ENCODE measurements at places on chromosomes 16 and 17.

DNA sequence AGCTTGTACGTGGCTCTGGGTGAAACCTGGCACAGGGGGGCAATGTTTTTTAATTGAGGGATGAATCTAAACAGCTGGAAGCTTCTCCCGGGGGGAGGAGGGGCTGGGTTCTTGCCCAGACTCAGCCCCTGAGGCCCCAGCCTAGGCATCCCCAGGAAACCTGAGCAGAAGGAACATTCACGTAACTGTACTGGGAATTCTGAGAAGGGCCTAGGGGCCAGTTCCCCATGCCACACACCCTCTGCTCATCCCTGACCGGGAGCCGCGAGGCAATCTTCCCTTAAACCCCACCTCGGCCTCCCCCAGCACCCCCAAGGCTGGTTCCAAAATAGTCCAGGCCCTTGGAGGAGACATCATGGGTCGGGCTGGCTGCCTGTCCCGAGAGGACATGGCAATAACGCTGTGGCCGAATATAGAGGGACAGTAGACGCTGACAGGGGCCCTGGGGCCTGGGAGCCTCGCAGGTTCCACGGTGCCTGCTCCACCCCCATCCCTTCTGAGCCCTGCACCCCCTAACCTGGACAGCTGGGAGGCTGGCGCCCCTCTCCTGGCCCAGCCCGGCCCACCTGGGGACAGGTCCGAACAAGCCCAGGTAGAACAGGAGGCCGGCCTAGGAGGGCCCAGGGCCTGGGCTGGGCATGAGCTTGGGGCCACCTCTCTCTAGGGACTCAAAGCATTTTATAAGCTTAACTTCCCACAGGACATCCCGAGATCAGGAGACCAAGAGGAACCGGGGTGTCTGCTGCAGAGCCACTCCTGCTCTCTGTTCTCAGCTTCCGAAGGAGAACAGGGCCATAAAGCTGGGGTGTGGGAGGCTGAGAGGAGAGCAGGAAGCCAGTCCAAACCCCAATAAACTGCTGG lies 83.2 kb upstream of the TOB1 start:
- DNase-seq = no peak

- no peak for DNase-seq
Measured at GRCh38 chr17:69949973-69950695, 124.9 kb upstream of the KCNJ16 start.

- DNase-seq = no peak
Measured at GRCh38 chr17:68182011-68182306, 65.9 kb upstream of the AMZ2 start.

GRCh38 chr16:77171745-77172635 lies 19.0 kb upstream of the MON1B start:
- no peak for DNase-seq

GRCh38 chr17:29195465-29196081 lies 15.4 kb upstream of the MYO18A start:
- no peak for DNase-seq

DNA sequence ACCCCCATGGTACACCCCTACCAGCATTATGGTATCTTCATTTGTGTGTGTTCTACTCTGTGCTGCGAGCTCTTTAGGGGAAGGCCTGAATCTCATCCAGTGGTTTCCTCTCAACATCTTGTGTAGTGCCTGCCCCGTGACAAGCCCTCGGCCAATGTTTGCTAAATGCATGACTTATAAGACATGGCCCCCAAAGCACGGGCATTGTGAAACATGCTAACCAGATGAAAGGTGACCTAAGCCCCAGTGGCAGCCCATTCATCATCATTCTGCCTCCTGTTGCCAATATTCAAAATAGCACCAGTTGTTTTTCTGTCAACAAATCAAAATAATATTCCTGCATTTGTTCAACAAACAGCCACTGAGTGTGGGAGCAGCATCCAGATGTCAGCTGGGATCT lies 108.8 kb upstream of the HSBP1 start:
- DNase-seq = no peak

DNA sequence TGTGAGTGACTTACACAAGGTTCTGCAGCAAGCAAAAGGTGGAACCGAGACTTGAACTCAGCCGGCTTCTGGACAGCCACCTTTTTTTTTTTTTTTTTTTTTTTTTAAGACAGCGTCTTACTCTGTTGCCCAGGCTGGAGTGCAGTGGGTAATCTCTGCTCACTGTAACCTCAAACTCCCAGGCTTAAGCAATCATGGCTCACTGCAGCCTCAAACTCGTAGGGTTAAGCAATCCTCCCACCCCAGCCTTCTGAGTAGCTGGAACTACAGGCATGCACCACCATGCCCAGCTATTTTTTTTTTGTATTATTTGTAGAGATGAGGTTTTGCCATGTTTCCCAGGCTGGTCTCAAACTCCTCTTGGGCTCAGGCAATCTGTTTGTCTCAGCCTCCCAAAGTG lies 55.2 kb upstream of the GOT2 start:
- no peak for DNase-seq

DNA sequence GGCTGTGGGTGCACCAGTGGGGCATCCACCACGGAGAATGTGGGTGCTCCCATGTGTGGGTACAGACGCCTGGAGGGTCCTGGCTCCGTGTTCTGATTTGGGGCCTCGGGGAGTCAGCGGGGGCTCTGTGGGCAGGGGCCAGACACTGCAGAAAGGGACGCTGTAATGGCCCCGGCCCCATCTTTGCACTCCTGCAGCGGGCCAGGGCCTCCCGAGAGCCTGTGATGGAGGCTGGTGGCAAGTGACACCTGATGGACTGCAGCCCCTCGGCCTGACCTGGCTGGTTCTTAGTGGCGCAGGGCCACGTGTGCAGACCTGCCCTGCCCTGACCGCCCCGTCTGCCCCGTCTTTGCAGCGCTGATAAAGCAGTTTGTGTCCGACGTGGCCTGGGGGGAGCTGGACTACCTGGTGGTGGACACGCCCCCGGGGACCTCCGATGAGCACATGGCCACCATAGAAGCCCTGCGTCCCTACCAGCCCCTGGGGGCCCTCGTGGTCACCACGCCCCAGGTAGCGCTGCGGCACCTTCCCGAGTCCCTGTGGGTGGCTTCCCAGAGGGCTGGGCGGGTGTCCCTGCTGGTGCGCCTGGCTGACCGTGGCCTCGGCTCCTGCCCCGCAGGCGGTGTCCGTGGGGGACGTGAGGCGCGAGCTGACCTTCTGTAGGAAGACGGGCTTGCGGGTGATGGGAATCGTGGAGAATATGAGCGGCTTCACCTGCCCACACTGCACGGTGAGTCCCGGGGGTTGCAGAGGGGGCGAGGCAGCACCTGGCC lies 4.7 kb downstream of the NUBP2 start:
- no peak for DNase-seq

DNA sequence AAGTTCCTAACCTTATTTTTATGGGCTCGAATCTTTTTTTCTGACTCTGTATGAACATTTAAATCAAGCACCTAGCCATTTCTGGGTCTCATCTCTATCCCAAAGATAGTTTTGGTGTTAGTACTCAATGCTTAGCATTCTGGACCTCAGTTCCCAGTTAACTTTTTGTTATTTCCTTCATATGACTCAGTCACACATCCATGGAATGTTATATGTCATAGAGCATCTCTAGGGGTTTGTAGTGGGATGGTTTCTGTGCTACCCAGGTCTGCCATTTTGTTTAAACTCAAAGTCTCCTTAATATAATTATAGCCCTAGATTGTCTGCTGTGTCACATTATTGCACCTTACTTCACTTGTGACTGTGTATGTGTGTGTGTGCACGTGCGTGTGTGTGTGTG lies 90.1 kb downstream of the EFCAB13 start:
- no peak for DNase-seq

DNA sequence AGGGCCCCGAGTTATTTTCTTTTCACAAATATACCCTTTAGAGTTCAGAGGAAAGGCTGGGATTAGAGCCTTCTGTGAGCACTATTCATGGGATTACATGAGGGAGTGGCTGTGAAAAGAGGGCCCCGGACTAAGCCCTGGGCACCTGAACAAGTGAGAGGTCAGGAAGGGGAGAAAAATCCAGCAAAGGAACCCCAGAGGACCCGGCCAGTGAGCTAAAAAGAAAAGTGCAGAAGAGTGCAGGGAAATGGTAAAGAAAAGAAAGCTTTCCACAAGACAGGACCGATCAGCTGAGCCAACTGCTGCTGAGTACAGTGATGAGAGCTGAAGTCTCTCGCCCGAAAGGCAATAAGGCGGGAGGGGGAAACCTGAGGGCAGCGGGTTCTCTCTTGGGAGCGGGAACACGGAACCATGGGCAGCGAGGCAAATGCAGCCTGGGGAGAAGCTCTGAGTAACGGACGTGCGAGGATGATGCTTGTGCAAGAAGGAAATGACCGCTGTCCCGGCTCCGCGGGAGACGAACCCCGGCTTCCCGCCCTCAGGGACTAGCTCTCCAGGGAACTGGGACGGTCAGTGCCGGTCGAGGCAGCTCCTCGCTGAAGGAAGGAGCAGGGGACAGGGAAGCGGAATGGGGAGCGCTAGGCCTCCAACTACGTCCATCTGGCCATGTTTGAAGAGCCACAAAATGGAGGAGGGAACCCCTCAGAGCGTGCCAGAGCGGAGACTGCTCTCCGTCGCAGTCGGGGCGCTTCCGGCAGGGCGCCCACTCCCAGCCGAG lies 665 bp upstream of the ALDH3A2 start:
- DNase-seq = peak; percentile 69

- DNase-seq = no peak
Measured at GRCh38 chr16:82845116-82845515, 218.3 kb downstream of the CDH13 start.

DNA sequence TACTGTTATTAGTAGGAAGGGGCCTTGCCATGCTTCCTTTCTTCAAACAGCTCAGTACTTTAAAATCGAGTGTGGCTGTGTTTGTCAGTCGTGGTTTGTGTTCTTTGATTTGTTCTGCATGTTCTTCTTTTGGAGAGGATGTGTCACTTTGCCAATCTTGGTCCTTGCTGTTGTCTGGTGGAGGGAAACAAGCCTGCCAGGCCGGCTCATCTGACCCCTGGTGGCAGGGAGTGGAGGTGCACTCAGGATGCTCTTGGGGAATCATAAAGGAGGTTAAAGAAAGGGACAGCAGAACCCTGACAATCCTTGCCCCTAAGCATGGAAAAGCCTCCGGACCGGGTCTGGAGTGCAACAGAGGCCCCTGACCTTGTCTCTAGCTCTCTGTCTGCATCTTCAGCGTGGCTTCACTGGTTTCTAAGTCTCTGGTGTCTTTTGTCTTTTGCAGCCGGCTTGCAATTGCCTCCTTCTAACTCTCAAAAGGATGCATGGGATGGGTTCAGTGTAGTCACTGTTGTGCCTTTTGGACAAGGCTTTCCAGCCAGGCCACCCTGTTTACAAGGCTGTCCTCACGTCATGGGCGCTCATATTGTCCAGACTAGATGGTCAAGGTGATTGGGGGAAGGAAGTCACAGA lies 135.8 kb downstream of the WWOX start:
- peak; percentile 61 for DNase-seq

DNA sequence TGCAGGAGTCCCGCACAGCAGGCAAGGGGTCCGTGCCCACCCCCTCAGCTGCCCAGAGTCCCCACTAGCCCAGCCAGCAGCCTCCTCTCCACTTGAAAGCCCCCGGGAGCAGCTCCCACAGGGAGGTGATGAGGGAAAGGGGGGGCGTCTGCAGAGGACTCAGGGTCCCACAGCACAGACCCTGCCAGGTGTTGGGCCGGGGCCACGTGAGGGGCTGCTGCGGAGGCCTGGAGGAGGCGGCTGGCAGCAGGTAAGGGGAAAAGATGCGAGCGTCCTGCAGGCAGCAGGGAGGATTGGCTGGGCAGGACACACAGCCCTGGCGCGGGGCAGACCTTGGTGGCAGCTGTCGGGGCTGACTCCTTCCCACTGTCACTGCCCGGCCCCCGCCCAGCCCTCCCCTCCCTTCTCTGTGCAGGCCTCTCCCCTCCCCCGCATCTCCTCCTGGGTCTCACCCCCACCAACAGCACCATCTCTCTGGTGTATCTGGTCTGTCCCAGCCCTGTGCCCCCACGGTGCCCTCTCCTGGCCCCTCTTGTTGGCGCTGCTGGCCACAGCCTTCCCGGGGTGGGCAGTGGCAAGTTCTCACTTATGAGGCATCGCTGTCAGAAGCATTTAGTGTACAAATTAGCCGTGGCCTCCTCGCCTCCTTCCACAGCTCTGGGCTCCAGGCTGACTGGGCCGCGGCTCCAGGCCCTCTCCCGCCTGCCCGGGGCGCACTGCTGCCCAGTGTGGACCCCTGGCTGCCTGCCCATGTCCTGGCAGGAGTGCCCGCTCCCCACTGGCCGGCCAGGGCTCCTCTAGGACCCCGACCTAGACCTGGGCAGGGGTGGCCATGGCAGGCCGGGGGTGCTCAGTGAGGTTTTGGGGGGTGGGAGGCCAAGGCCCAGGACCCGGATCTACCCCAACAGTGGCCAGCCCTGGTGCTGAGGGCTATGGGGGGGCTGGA lies 4.4 kb upstream of the PRR35 start:
- no peak for DNase-seq
